Uterus (tissue), 4 donors: ENCODE measurements at places on chromosomes 16 and 17. TPM values are rescaled to one million over a fixed set of nuclear protein-coding genes. Genes with fewer than 3 reads are reported as not detected.
A peak's percentile ranks its signal among the peaks of the same experiment; 100 is the strongest.

Gene IL34
- 3.3 TPM for total RNA-seq

Gene CCDC200
- total RNA-seq = not detected

Gene MYH1
- total RNA-seq = not detected

Gene MMP28
- 11.3 TPM for total RNA-seq

- no peaks in the 10 kb centered on the region for H3K27me3 ChIP-seq
- H3K27ac ChIP-seq = no peak overlapping the region
- no peaks in the 10 kb centered on the region for H3K4me1 ChIP-seq
- no peak overlapping the region for H3K4me3 ChIP-seq
Observed at GRCh38 chr17:77690271-77691161, 268.0 kb upstream of the TNRC6C start.

DNA sequence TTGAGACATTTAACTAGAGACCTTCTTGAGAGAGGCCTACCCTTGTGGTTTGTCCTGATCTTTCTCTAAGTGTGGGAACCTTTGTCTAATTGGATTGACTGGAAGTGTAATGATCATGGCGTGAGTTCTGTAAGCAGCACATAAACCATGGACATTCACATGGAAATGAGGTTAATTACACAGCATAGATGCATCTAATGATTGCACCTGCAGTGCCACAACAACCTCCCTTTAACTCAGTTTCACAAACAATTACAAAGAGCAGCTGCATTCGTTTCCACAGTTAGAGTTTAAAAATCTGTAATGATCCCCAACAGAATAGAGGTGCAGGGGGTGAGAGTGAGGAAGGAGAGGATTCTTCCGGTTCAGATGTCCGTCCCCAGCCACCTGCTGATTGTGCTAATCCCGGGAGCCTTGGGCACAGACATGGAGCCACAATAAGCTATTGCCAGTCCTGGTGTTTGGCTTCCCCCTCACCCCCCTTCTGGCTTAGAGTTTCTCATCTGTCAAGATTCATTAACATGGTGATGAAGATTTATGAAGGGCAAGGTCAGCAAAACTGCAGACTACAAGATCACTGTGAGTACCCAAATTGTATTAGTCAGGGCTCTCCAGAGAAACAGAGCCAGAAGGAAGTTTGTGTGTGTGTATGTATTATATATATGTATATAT lies 659.2 kb upstream of the SOX9 start:
- no peak overlapping the region for H3K4me3 ChIP-seq
- H3K27ac ChIP-seq = no peak overlapping the region
- peaks cover 3% of the 10 kb centered on the region for H3K27me3 ChIP-seq

GRCh38 chr17:7392696-7393612 lies 1.4 kb downstream of the PLSCR3 start:
- no peaks in the 10 kb centered on the region for H3K27me3 ChIP-seq
- DNase-seq = no peak
- H3K36me3 ChIP-seq = no peaks in the 10 kb centered on the region
- H3K27ac ChIP-seq = peak overlapping the region; percentile 93

- peaks cover 19% of the 10 kb centered on the region for H3K4me1 ChIP-seq
- no peak for DNase-seq
- peak overlapping the region; percentile 79 for H3K27ac ChIP-seq
- no peaks in the 10 kb centered on the region for H3K27me3 ChIP-seq
Observed at GRCh38 chr17:17769869-17770631, 66.7 kb downstream of the SREBF1 start.

GRCh38 chr16:78791011-78791410 lies 691.6 kb downstream of the WWOX start:
- H3K27me3 ChIP-seq = no peaks in the 10 kb centered on the region
- H3K4me1 ChIP-seq = no peaks in the 10 kb centered on the region
- no peak overlapping the region for H3K4me3 ChIP-seq
- H3K36me3 ChIP-seq = no peaks in the 10 kb centered on the region
- no peak for DNase-seq

GRCh38 chr16:88569614-88569984 lies 604 bp upstream of the ZC3H18 start:
- H3K4me1 ChIP-seq = no peaks in the 10 kb centered on the region
- DNase-seq = no peak
- peak overlapping the region; percentile 49 for H3K4me3 ChIP-seq
- H3K27ac ChIP-seq = peak overlapping the region; percentile 77
